ENCODE measurements at places on chromosomes 3 and 15. TPM values are rescaled to one million over a fixed set of nuclear protein-coding genes. Genes with fewer than 3 reads are reported as not detected.

GRCh38 chr3:151037746-151038477 is 47.6 kb upstream of the MED12L start:
- DNase-seq: no peak

DNA sequence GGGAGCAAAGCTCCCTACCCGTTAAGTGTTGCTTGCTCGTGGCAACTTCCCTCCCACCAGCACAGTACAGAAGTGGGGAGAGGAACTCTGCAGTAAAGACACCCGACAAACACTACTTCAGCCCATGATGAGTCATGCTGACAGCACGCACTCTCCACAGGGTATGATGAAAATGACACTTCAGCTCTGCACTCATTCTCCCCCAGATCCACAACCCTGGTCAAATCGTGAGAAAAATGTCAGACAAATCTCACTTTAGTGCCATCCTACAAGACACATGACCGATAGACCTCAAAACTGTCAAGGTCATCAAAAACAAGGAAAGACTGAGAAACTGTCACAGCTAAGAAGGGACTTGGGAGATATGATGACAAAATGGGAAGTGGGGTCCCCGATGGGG is 278.9 kb downstream of the OCA2 start:
- DNase-seq: no peak

DNA sequence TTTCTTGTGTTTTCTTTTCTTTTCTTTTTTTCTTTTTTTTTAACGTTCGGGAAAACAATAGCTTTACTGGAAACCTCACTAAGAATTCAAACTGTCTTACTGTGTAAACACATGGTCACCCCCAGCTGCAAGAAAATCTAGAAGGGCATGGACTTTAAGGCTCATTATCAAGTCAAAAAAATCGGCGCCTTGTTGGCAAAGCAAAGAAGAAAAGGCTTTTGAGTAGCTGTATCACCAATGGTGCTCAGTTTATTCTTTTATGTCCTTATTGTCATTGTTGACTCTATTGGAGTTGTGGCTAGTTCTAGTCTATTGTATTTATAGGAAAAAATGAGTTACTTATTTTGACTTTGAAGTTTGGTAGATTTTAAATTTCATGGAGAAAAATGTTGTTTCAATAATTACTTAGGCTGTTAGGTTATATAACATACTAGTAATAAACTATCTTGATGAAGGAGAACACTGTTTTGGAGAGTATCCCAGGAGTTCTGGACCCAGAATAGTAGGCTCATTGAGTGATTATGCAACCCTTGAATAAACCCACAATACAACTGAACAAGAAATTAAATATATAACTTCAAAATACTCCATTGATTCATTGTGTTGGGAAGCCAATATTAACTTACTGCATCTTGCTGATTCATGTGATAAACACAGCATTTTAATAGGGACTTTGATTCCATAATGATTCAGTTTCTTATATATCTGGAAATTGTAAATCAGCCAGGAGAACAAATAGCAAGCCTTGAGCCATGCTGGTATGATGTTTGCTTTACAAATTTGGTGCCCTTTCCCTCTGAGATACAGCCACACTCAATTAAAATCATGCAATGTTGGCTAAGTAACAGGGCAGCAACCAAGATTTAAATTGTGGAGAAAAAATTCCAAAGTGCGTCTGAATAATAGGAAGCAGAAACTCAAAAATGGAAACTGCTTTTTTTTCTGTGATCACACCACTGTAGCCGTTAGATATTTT is 27.8 kb upstream of the GOLIM4 start:
- DNase-seq: no peak

GRCh38 chr3:150237490-150237889 is 170.6 kb upstream of the TSC22D2 start:
- DNase-seq: no peak

GRCh38 chr3:29382409-29382808 is 101.5 kb downstream of the RBMS3 start:
- no peak for DNase-seq

DNA sequence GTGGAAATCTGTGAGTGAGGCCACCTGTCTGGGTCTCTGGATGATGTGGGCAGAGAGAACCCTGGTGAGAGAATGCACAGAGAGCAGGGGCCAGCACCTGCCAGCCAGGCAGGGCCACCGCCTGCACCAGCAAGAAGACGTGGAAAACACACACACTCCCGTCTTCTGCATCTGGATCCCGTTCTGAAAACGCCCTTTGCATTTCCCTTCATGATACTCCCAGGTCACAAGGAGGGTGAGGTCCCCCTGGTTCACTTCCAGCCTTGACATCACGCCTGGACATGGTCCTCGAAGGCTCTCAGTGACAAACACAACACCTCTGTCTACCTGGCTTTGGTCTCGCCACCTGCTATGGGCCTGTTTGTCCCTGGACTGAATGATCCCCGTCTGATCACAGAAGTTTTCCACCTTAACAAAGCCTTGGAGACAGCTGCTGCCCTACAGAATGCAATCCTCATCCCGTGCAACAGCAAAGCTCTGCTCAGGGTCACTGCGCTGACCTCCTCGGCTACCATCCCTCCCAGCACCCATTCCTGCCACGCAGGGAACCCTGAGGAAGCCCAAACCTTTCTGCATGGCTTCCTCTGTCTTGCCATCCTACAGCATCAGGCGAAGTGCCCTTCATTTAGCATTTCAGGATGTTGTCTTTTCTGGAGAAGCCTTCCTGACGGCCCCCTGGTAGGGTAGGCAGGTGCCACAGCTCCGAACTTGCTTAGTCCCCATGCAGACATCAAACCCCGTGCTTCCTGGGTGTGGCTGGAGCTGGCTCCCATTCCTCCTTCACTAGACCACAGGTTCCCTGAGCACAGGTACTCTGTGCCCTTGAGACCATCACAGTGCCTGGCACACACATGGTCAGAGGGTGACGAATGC is 122.5 kb downstream of the ATP10A start:
- DNase-seq: peak; percentile 59

DNA sequence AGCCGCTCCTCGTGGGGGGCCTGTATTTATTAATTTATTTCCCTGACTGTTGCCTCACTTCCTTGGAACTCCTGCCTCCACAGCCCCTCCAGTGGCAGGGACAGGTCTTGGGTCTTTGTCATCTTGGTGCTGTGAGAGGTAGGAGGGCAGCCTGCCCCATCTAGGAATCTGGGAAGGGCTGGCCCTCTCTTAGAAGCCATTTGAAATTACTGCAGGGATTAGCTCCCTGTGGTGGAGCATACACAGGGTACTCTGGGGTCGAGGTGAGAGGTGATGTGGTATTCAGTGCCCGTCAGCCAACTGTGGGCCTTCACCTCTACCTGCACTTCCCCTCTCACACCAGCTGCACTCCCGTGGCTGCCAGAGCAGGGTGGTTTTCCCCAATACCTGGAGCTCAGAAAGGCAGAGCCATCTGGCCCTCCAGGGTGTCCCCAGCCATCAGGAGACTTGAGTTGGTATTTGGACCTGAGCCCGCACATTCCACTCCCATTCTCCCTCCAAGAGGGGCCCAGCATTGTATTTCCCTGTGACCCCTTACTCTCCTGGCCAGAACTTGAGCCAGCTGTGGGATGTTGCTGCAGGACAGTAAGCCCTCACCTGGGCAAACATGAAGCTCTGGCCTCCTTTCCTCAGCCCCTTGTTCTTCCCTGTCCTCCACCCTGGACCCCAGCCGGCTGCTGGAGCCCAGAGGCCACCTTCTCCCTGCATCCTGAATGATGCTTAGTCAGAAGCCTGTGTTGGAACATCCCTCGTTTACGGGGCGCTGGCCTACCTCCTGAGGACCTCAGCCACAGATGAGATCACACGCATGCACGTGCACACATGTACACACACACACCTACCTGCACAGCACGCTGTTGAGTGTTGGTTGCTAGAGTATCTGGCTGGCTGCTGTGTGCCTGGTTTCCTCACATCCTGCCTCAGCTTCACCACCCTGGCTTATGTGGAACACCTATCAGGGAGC is 2.0 kb upstream of the JMJD7 start:
- no peak for DNase-seq

GRCh38 chr3:38641461-38642110 is 7.9 kb downstream of the SCN5A start:
- peak; percentile 59 for DNase-seq

Gene HTR3E
- total RNA-seq: not detected

Measured in cardiac septum (tissue), 1 donor.